Foreskin melanocyte (primary cell): ENCODE measurements at places on chromosomes 3 and 15.

- no peak for DNase-seq
These were observed 28.6 kb downstream of the COL6A5 start for GRCh38 chr3:130374033-130374432.

- no peak for DNase-seq
These were observed 5.0 kb downstream of the MASP1 start for GRCh38 chr3:187286467-187287059.

DNA sequence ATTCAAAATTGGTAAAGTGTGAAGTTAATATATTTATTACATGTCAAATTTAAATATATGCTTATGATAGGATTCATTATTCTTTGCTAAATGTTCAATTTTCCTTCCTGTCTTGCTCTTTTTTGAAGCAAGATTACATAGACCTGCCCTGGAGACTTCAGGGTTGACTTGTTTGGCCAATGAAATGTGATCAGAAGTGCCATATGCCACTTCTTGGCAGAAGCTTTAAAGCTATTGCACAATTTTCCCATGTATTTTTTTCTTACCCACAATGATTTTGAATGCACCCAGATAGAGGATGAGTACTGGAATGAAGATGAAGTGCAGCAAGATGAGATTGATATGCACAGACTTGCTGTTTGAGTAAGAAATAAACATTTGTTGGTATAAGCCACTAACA lies 406.3 kb upstream of the BCHE start:
- DNase-seq, result no peak

GRCh38 chr3:152309535-152310307 lies 41.0 kb downstream of the MBNL1 start:
- no peak for DNase-seq

DNA sequence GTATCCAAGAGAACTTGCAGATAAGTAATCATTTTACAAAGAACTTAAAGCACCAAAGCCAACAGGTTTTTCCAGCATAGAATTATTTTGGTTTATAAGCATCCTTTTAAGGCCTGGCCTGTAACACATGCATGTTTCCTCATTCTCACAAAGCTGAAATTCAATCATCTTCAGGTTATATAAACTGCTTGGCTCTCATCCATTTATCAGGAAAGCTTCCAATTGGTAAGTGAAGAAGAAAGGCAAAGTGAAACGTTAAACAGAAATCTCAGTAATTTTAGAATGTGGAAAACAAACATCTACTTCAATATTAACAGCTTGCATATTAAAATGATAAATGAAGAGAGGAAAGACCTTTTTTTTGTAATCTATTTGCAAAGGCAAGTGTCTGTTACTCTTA lies 1.6 kb downstream of the SERP1 start:
- DNase-seq, result no peak

DNA sequence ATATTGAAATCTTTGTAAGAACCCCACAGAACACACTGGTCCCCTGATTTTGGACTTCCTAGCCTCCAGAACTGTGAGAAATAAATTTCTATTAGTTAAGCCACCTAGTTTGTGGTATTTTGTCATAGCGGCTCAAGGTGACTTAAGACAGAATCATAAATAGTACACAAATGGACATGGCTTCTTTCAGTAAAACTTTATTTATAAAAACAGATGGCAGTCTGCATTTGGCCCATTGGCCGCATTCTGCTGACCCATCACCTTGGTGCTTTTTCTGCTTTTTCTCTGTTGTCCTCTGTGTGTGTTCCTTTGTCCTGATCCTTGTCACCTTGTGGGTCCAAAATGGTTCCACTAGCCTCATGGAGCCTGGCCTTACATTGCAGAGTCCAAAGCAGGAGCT lies 363.6 kb downstream of the PTPRG start:
- no peak for DNase-seq

DNA sequence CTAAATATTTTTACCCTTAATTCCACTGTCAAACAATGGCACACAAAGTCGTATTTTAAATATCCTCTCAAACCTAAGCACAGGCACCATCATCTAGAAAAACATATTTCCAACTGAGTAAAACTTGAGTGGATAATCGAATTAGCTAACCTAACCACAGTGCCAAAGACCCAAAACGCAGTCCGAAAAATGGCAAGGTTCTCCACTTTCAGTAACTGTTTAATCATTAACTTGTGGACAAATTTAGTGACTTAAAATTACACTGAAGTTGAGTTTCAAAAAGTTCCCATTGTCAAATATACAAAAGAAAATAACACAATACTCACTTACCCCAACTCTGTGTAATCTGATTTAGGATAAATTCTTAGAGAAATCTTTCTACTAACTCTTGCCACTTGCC lies 10.0 kb downstream of the CNBP start:
- DNase-seq, result no peak
